MV-4-11 (cell line): ENCODE measurements at places on chromosomes 3 and 15.

DNA sequence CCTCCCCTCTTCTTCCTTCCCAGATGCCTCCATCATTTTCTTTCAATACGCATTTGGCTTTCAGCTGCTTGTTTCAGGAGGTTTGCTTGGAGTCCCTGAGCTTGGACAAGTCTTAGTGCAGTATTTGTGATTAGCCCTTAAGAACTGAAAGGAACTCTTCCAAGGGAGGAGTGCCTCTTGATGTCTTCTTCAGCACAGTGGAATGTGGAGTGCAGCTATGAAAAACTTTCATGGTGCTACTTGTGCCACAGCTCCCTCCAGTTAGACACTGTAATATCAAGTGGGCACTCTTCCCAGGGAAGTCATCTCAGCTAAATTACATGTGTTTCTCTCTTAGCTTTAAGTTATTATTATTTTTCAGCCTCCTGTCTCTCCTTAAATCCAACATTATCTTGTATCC, 173.1 kb downstream of the NECTIN3 start:
- DNase-seq = no peak

GRCh38 chr3:117550766-117551165, 841.2 kb downstream of the TUSC7 start:
- DNase-seq = peak; percentile 4

GRCh38 chr15:67225336-67225735, 29.1 kb downstream of the AAGAB start:
- DNase-seq = no peak

GRCh38 chr15:63683343-63683951, 86.3 kb downstream of the FBXL22 start:
- DNase-seq = no peak

GRCh38 chr3:141840737-141841544, 35.5 kb upstream of the ATP1B3 start:
- peak; percentile 13 for DNase-seq

DNA sequence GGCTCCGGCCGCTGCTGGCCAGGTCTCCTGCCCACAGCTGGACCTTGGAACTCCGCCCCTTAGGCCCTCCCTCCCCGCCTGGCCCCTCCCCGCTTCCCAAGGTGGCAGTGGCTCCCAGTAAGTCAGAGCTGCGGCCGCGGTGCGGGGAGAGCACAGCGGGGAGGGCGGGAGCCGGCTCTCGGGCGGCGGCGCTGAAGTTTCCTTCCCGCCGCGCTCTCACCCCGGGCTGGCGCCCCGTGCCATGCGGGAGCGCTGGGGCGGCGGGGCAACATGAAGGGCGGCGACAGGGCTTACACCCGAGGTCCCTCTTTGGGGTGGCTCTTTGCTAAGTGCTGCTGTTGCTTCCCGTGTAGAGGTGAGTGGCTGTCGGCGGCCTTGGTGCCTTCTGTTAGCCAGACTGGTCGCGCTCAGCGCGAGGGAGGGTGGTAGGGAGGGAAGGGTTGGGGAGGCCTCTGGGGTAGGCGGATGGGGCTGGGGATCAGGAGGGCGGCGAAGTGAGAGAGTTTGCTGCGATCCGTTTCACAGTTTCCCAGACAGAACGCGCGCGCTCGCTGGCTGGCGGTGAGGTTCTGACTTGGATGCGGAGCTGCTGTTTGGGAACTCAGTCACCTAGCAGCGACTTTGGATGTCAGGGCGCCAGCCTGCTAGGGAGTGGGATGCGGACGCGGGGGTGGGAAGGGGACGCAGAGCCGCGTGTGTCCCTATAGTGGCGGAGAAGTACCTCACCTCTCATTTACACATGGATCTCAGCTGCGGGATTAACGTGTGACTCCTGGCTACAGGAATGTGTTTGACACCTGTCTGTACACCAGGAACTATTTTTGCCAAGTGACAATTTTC, 145.5 kb upstream of the UMPS start:
- DNase-seq = no peak

GRCh38 chr3:188421151-188421821, 267.3 kb downstream of the LPP start:
- DNase-seq = peak; percentile 51

DNA sequence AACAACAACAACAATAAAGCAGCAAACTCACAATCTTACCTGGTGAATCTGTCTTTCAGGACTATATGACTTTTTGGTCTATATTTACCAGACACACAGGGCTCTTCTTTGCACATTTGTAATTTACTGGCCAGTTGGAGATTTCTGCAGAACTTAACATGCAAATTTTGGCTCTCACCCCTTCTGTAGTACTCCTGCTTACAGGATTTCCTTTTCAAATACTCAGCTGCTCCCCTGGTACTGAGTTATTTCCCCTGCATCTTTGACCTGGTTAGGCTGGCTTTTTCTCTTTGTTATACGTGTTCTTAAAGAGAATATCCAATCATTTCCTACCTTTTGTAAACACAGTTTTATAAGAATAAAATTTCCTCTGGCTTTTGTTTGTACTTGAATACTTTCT, 228.0 kb downstream of the MBNL1 start:
- no peak for DNase-seq

DNA sequence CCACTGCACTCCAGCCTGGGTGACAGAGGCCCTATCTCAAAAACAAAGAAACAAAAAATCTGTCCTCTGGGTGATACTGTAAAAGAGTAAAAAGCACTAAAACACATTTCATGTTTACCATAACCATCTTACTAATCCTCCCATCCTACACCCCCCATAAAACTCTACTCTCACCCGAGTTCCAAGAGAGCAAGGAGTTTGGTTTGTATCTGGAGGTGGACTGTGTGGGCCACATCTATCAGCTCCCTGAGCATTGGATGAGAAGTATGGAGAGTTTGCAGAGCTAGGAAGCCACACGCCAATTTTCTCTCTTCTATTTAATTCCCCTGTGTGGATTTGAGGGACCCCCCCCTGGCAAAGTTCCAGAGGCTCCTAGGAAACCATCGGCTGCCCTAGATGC, 80.0 kb downstream of the ATP10A start:
- no peak for DNase-seq

DNA sequence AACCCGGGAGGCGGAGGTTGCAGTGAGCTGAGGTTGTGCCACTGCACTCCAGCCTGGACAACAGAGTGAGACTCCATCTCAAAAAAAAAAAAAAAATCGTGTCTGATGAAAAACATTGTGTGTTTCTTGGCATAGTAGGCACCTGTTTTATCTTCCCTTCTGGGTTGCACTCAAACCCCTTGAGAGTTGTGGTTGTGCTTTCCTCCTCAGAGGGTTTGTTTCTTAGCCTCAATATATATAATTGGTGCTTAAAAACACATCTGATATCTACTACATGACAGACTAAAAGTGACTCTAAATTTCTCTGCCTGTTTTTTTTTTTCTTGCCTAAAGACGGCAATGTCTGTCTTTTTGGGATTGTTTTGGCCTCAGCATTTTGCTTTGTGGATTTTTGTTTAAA, 7.6 kb downstream of the NR1D2 start:
- no peak for DNase-seq

DNA sequence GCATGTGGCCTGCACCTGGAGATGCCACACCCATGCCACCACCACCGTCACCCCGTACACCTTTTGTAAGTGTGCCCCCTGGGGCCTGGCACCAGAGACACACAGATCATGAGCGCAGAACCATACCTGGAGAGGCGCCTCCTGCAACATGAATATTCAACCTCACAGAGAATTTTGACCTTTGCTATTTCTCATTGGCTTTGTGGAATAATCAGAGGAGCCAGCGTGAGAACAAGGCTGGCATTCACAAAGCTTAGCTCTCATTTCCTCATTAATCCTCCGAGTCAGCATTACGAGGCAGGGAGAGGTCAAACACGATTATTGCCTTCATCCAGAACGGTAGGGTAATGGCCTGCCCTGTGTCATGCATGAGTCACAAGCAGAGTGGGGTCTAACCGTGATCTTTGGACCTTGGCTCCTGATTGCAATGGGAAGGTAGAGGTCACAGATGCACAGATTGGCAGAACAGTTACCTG, 73.0 kb upstream of the POMGNT2 start:
- peak; percentile 65 for DNase-seq

- DNase-seq = no peak
Observed at GRCh38 chr3:196938124-196938523, 4.2 kb downstream of the NCBP2 start.

DNA sequence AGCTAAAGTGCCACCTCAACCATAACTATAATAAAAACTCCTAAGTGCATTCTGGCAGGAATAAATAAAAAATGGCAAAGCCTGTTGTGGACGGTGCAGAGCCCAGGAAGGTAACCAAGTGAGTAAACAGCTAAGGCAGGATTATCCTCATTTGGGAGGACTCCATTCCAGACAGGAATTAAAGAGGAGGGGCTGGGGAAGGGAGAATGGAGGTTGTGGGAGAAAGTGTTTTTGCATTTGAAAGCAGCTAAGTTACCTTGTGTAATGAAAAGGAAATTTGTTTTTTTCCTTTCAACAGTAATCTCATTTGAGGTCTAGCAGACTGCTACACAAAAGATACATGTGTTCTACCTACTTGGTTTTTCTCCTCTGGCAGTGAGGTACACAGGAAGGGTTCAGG, 248.5 kb downstream of the TIGIT start:
- DNase-seq = no peak

GRCh38 chr3:98013411-98014267, 21.5 kb downstream of the GABRR3 start:
- DNase-seq = no peak

GRCh38 chr3:47865192-47865591, 62.3 kb downstream of the DHX30 start:
- DNase-seq = no peak

DNA sequence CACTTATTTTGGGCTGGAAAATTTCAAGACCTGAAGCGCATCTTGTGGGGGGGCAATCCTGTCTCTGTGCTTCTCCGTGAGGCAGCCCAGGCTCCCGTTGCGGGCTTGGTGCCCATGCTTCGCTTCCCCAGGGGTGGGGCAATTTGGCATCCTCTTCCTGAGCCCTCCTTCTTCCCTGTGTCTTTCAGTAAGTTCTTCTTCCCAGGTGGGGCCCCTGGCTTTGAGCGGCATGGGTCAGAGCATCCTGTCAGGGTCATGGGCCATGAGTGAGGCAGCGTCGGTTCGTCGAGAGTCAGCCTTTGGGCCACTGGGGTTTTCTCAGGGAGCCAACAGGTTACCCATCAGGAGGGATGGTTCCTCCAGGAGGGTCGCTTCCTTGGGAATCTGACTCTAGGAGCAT, 200.7 kb downstream of the UBE3A start:
- no peak for DNase-seq

DNA sequence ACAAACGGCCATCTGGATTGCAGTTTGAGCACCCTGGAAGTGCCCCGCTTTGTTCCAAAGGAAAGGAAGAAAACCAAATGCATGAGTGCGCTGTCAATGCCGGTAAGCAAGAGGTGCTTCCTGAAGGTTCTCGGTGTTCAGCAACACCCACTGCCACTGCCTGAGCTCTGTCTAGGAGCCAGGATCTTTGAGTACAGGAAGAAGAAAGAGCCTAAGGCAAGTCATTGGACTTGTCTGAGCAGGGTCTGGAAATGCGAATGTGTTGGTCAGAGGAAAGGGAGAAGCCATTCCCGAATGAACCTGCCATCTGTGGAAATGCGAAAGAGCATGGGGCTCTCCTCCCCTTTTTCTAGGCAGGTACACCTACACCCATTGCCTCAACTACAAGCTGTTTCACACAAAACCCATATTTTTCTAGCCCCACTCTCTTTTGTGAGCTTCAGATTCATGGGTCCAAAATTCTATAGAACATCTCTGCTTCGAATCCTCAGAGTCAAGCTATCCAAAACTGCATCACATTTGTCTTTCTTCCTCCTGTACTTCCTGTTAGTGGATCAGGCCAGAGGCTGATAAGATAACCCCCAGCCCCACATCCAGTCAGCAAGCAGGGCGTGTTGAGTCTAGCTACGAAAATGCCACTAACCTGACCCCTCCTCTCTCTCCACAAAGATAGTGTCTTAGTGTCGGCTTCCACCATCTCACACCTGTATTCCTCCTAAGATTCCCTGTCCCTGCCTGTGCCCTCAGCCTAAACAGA, 55.6 kb upstream of the C15orf61 start:
- no peak for DNase-seq

GRCh38 chr3:39281533-39281932, 1.7 kb upstream of the CX3CR1 start:
- peak; percentile 16 for DNase-seq

- no peak for DNase-seq
Observed at GRCh38 chr3:50263478-50264382, 5.2 kb upstream of the SEMA3B start.

GRCh38 chr15:101522621-101523559, 33.4 kb upstream of the PCSK6 start:
- DNase-seq = no peak

- DNase-seq = peak; percentile 76
Observed at GRCh38 chr3:5298453-5298852, 110.9 kb downstream of the EDEM1 start.

GRCh38 chr15:24862726-24863521, 91.9 kb upstream of the SNRPN start:
- no peak for DNase-seq

GRCh38 chr15:95162069-95162468, 930.7 kb downstream of the MCTP2 start:
- DNase-seq = no peak

DNA sequence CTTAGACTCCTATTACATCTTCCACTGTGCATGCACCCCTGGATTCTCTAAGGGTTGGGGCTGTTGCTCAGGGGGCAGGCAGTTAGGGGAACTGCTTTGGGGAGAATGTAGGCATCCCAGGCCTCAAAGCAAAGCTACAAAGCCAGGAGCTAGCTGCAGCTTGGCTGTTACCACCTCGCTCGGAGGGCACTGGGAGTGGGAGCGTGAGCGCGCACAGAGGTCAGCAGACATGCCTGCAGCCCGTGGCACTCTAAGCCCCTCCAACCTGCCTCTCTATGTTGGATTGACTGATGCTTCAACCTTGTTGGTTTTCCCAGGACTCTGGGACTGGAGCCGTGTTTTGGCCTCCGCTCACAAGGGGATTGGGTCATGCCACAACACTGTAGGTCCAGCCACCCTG, 69.8 kb downstream of the CPN2 start:
- no peak for DNase-seq

GRCh38 chr3:12663401-12663935, 449 bp downstream of the RAF1 start:
- no peak for DNase-seq

GRCh38 chr15:82919231-82919886, 33.2 kb downstream of the HOMER2 start:
- no peak for DNase-seq

GRCh38 chr15:89776274-89777072, at the start of gene MESP2:
TSS of gene MESP2 (plus strand) at chr15:89776332. CDS start at chr15:89776358, 26 bp downstream.
- peak; percentile 55 for DNase-seq

GRCh38 chr15:92934716-92935115, 34.6 kb downstream of the CHD2 start:
- DNase-seq = no peak
